ENCODE measurements at places on chromosomes 6 and 20.

- DNase-seq, result no peak
Measured at GRCh38 chr6:125924169-125924568, 32.4 kb upstream of the HINT3 start.

DNA sequence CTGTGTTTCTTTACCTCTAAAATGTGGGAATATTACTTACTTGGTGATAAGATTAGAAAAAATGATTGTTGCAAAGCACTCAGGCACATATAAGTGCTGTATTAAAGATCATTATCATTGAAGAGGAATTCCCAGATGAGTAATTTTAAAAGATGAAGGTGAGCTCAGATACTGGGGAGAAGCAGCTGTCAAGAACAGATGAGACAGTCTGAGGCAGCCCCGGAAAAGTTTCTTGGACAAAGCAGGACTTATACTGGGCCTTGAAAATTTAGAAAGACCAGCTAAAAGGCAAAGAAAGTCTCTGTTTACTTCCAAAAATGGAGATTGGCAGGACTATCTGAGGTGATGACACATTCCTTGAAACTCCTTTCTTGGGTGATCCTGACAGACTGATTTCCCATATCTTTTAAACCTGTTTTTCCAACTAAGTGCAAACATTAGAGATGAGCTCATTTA lies 93.8 kb upstream of the MARCKS start:
- DNase-seq, result no peak

- no peak for DNase-seq
Measured at GRCh38 chr20:21101453-21101931, 4.7 kb downstream of the LINC00237 start.

GRCh38 chr20:10857352-10858070 lies 183.7 kb upstream of the JAG1 start:
- peak; percentile 64 for DNase-seq
